Osteocyte (in vitro differentiated cells): ENCODE measurements at places on chromosomes 7 and 10. TPM values are rescaled to one million over a fixed set of nuclear protein-coding genes. Genes with fewer than 3 reads are reported as not detected.

DNA sequence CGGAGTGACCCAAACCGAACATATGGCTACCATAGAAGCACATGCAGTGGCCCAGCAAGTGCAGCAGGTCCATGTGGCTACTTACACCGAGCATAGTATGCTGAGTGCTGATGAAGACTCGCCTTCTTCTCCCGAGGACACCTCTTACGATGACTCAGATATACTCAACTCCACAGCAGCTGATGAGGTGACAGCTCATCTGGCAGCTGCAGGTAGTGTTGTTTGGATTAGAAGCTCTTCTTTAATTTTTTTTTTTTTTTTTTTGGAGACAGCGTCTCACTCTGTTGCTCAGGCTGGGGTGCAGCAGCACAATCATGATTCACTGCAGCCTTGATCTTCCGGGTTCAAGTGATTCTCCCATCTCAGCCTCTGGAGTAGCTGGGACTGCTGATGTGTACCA lies 45.8 kb downstream of the NRF1 start:
- DNase-seq, result no peak

- DNase-seq, result no peak
Observed at GRCh38 chr10:71667387-71667752, 52.2 kb downstream of the C10orf105 start.

DNA sequence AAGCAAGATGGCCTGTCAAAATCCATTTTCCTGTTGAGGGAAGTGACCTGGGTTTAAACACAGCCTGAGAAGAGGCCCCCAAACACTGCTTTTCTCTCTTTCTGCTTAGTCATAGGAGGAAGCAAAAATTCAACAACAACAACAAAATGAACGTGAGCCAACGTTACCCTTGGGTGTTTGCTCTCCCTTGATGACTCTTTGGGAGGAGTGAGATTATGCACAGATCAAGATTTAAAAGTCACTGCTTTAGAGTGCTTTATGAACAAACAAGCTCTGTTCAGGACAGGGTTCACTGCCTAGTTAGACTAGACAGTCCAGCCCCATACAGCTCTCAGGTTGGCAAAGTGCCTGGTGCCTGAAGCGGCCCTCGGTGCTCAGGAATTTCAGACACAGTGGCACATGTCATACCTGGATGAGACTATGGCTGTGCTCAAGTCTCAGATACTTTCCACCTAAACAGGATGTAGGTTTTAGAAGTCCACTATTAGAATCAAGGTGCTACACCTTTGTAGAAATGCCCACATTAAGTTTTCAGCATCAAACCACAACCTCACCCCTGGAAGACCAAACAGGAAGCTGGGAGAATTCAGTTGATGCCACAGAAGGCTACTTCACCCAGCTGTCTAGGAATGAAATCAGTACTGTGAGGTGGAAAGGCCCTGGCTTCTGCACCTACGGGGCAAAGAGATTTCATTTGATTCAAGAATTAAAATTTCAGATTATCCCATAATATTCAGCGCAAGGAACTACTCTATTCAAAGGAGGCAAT lies 38.7 kb downstream of the DENND11 start:
- DNase-seq, result no peak

GRCh38 chr7:74094224-74095101 lies 10.9 kb downstream of the LIMK1 start:
- DNase-seq, result peak; percentile 88

GRCh38 chr7:133836666-133837065 lies 290.5 kb upstream of the LRGUK start:
- no peak for DNase-seq

Gene SLC26A3
- not detected in 2 replicates for total RNA-seq

Gene ANKRD7
- total RNA-seq, result not detected in 2 replicates
